A549 treated with RU486 at 1 μM for 4 hours (cell line): ENCODE measurements at places on chromosomes 5 and 9. TPM values are rescaled to one million over a fixed set of nuclear protein-coding genes. Genes with fewer than 3 reads are reported as not detected.

The DDX4 gene
- not detected in 5 replicates for total RNA-seq

The CNTNAP3B gene
- total RNA-seq: 15.9 to 18.8 TPM (median 16.6 TPM) in 5 replicates

The PLK2 gene
- total RNA-seq: 76.3 to 98.4 TPM (median 80.5 TPM) in 5 replicates

The FAM153A gene
- total RNA-seq: not detected in 5 replicates

The HRH2 gene
- 0.48 to 0.86 TPM (median 0.70 TPM) in 5 replicates for total RNA-seq

The VAV2 gene
- 33.3 to 44.1 TPM (median 39.3 TPM) in 5 replicates for total RNA-seq

The ST8SIA4 gene
- total RNA-seq: 0.24 to 1.3 TPM (median 0.44 TPM) in 5 replicates

The SOX30 gene
- total RNA-seq: 0.06 to 0.09 TPM in 2 of 5 replicates, not detected in the others

The NME5 gene
- total RNA-seq: not detected in 5 replicates

The PCDHGB4 gene
- 0.56 to 1.1 TPM (median 0.93 TPM) in 5 replicates for total RNA-seq

The NUDT2 gene
- total RNA-seq: 23.1 to 24.6 TPM (median 24.4 TPM) in 5 replicates

The LHX6 gene
- 0.32 to 0.39 TPM (median 0.38 TPM) in 5 replicates for total RNA-seq

The FOXE1 gene
- 2.8 to 4.3 TPM (median 4.2 TPM) in 5 replicates for total RNA-seq

The CYLC2 gene
- not detected in 5 replicates for total RNA-seq

The NUDT12 gene
- 0.98 to 1.8 TPM (median 1.6 TPM) in 5 replicates for total RNA-seq

The CDC20B gene
- total RNA-seq: 0.05 to 0.11 TPM (median 0.09 TPM) in 3 of 5 replicates, not detected in the others

The ENTREP1 gene
- total RNA-seq: 0.28 to 0.71 TPM (median 0.49 TPM) in 5 replicates

The C8G gene
- 0.24 to 2.2 TPM (median 0.66 TPM) in 5 replicates for total RNA-seq

The CYSRT1 gene
- total RNA-seq: 2.7 to 4.3 TPM (median 4.1 TPM) in 5 replicates

The CARTPT gene
- not detected in 5 replicates for total RNA-seq

The C9orf153 gene
- 0.23 to 0.43 TPM in 2 of 5 replicates, not detected in the others for total RNA-seq

The FSD1L gene
- total RNA-seq: 1.4 to 4.4 TPM (median 3.7 TPM) in 5 replicates

The IL7R gene
- 0.46 to 0.91 TPM (median 0.62 TPM) in 5 replicates for total RNA-seq

The TMC1 gene
- total RNA-seq: 0.20 to 0.45 TPM in 2 of 5 replicates, not detected in the others

The DRD1 gene
- total RNA-seq: 0.37 to 1.0 TPM (median 0.64 TPM) in 5 replicates

The PCDHGB2 gene
- 0.08 TPM in 2 of 5 replicates, not detected in the others for total RNA-seq

The CERT1 gene
- 16.2 to 29.0 TPM (median 26.3 TPM) in 5 replicates for total RNA-seq

The GCNT4 gene
- 0.24 to 0.56 TPM (median 0.46 TPM) in 5 replicates for total RNA-seq

The SNCAIP gene
- total RNA-seq: not detected in 5 replicates

The SPATA6L gene
- total RNA-seq: 1.6 to 2.5 TPM (median 2.3 TPM) in 5 replicates

The INSL4 gene
- 13.9 to 18.0 TPM (median 15.5 TPM) in 5 replicates for total RNA-seq

The CD14 gene
- total RNA-seq: 3.2 to 5.6 TPM (median 3.9 TPM) in 5 replicates

The LCN15 gene
- not detected in 5 replicates for total RNA-seq

The IFNA7 gene
- not detected in 5 replicates for total RNA-seq

The PBX3 gene
- 8.3 to 13.4 TPM (median 12.5 TPM) in 5 replicates for total RNA-seq

The LVRN gene
- total RNA-seq: 0.07 to 0.27 TPM (median 0.09 TPM) in 3 of 5 replicates, not detected in the others

The MOB3B gene
- 4.9 to 8.5 TPM (median 7.0 TPM) in 5 replicates for total RNA-seq

The HIGD2A gene
- total RNA-seq: 241 to 283 TPM (median 256 TPM) in 5 replicates

The IRGM gene
- total RNA-seq: 0.06 to 0.37 TPM (median 0.15 TPM) in 3 of 5 replicates, not detected in the others

The PCDHB16 gene
- total RNA-seq: 0.04 to 0.30 TPM (median 0.07 TPM) in 5 replicates

The FRMD3 gene
- 2.3 to 3.0 TPM (median 2.6 TPM) in 5 replicates for total RNA-seq

The NRG2 gene
- 1.8 to 2.8 TPM (median 2.1 TPM) in 5 replicates for total RNA-seq

The HAND1 gene
- 0.15 to 0.19 TPM (median 0.17 TPM) in 4 of 5 replicates, not detected in the other for total RNA-seq

The FAM78A gene
- 0.22 to 0.44 TPM (median 0.35 TPM) in 5 replicates for total RNA-seq

The CER1 gene
- total RNA-seq: not detected in 5 replicates

The TRIM7 gene
- total RNA-seq: 29.4 to 45.2 TPM (median 39.9 TPM) in 5 replicates

The LAMC3 gene
- total RNA-seq: 1.4 to 2.6 TPM (median 2.1 TPM) in 5 replicates

The KCNIP1 gene
- not detected in 5 replicates for total RNA-seq

The TSSK1B gene
- total RNA-seq: not detected in 5 replicates

The RNF224 gene
- total RNA-seq: 0.16 to 0.23 TPM (median 0.23 TPM) in 3 of 5 replicates, not detected in the others
